ENCODE measurements at places on chromosomes 12 and 14.

DNA sequence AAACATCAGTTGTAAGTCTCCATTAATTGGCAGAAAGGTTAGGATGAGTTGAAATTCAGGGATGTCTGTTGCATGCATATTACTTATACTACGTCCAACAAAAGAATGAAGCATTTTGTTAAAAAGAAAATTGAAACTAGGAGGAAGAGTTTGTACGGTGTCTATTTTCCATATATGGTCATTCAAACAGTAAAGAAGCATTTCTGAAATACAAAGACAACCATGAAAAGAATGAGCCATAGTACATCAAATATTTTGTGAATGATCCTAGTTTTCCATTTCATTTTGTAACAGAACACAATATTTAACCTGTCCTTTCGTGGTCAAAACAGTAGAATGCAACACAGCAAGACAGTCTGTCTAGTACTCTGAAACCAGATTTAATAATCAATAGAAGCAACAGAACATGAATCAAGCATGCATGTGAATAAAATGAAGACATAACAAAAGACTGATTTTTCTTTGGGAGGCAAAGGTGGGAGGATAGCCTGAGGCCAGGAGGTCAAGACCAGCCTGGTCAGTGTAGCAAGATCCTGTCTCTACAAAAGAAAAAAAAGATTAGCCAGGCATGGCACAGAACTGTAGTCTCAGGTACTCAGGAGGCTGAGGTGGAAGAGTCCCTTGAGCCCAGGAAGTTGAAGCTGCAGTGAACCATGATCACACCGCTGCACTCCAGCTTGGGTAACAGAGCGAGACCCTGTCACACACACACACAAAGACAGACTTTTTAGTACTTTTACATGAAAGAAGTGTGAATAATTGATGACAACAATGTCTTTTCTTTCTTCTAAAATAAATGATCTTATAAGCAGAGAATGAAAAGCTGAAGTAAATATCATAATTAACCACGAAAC lies 156.0 kb downstream of the LRIG3 start:
- no peak for DNase-seq

- no peak for DNase-seq
Observed at GRCh38 chr12:60760965-60761364, 1165.1 kb downstream of the SLC16A7 start.

DNA sequence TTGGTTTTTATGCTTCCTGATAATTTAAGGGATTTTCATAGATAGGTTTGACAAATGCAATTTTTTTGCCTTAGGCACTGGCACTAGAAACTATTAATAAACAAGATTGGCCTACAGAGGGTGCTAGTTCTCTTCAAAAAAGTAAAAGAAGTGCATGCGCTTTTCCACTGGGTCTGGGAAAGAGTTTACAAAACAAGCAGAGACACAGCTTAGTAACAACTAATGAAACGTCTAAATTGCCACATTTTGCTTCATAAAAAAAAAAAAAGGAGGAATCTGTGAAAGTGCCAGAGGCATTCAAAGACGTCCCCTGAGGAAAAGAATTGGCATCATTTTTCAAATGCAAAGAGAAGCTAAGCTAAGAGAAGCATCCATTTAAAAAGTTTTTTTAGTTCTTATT lies 58.3 kb upstream of the EEA1 start:
- no peak for DNase-seq

DNA sequence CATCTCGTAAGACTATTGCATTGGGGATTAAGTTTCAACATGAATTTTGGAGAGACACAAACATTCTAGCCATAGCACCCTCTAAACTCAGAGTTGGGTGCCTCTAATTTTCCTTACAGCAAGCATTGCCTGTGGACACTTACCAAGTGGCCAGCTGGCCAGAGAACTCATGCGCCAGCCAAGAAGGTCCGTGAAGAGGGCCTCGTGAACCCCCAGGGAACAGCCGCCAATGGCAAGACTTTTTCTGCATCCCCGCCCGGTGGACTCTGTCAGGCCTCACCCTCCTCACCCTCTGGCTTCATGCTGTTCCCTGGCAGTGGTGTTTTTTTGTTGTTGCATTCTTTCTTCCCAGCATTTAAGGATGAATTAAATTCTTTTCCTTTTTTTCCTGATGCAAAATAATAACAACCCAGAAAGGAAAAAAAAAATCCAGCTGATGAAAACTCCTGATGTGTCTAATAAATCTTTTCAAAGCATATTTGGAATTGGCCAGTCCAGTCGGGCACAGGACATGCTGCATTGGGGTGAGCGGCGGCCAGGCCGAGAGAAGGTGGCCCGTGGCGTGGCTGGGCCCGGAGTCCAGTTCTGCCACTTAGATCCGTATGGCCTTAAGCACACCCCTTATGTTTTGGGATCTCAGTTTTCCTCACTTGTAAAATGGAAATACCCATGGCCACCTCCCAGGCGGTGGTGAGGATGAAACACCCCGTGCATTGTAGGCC lies 191.9 kb upstream of the DIO3 start:
- no peak for DNase-seq

GRCh38 chr12:64385468-64385867 lies 5.1 kb downstream of the C12orf56 start:
- no peak for DNase-seq

DNA sequence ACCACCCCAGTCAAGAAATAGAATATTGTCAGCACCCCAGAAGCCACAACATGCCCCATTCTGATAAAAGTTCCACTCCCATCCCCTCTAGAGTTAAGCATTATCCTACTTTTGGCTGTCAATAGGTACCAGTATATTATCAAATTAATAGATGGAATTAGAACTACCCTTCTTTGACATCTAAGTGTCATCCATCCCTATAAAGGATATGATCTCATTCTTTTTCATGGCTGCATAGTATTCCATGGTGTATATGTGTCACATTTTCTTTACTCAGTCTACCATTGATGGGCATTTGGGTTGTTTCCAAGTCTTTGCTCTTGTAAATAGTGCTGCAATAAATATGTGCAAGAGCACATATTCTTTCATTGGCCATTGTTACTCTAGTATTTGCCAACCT lies 246.2 kb downstream of the SEC23A start:
- DNase-seq, result no peak

DNA sequence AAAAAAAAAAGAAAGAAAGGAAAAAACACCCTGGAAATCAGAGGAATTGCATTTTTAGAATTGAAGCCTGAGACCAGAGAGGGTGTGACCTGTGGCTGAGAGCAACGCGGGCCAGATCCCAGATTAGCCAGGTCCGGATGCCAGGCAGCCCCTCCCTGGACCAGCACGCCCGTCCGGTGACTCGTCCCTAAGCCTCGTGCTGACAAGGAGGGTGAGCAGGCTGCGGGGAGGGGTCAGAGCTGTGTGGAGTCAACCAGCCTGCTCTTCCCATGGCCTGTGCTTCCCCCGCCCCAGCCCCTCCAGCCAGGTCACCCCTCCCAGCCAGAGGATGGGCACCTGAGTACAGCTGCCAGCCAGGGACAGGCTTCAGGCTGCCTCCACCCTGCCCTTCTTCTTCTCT lies 4.2 kb upstream of the KLC1 start:
- DNase-seq, result no peak

GRCh38 chr14:38053666-38054065 lies 154.0 kb upstream of the SSTR1 start:
- DNase-seq, result no peak

DNA sequence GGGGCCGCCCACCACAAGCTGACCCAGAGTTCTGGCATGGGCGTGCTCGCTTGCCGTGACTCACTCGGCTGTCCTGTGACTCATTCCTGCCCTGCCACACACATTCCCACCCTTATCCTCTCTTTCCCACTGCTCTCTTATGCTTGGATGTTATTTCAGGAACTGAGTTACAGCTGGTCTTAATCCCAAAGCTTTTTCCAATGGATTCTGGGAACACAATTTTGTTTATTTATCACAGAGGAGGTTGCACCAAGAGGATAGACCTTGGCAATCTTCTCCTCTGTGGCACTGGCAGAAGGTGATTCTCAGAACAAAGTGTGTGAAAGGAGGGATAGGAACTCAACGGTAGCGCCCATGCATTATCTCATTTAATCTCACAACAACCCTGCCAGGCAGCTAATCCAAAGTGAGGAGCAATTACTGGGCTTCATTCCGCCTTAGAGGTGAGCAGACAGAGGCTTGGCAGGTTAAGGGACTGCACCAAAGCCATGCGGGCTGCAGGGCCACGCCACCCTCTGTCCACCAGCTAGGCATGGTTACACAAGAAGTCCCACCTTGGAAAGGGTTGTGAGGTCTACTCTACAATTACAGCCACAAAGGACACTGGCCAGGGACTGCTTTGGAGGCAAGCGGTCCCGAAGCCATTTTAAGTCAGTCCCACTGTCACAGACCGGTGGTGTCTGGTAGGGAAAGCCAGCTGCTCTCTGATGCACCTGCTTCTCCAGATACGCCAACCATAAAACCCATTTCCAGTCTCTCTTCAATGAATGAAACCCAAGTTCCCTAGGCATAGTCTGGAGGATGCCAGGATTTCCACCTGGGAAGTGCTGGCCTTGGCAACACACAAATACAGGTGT lies 32.9 kb downstream of the SYNE3 start:
- no peak for DNase-seq

- DNase-seq, result no peak
Observed at GRCh38 chr12:110243227-110243626, 37.8 kb upstream of the ATP2A2 start.

DNA sequence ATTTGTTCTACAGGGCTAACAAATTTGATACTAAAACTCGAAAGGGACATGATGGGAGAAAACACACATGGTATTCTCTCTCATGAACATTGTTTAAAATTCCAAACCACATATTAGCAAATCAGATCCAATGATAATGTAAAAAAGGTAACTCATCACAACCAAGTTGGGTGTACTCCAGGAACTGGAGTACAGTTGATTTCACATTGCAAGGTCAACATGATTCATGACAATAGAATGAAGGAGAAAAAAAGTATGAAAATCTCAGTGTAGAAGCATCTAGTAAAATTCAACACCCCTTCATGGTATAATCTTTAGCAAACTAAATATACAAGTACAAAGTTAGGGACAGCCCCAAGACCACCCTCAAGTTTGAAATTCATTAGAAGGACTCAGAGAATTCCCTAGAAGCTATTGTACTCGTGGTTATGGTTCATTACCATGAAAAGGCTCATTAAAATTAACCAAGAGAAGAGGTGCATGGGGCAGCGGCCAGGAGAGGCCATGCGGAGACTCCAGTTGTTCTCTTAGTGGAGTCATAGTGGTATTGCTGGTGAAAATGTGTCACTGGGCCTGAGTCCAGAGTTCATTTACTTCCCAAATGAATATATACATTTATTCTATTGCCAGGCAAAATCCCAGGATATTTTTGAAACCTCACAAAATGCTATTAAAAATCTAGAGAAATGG lies 3.1 kb upstream of the CDCA4 start:
- DNase-seq, result no peak

DNA sequence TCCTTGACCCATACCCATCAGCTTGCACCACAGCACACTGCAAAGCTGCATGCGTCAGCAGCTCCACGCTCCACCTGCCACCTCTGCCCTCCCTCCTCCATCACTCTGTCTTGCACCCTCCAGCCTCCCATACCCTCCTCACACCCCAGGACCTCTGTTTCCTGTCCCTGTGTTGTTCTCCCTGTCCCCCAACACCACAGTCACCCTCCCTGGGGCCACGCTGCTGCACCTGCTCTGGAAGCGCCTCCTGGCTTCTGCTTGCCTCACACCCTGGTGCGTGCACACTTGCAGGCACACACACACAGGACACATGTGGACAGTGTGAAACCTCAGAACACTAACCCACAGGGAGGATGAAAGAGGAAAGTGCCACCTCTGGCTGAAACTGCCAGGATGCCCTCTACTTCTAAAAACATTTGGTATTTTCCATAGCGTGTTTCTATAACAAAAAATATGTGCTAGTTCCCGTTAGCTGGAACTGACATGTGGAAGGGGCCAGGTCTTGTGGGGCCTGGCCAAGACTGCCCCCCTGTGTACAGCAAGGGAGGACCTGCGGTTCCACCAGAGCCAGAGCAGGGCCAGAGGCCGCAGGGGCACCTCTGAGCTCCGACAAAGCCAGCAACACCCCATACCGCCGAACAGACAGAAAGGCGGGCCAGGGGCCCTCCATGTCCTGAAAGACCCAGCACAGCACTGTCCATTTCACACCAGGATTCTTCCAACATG lies 10.0 kb downstream of the BRF1 start:
- DNase-seq, result no peak

- no peak for DNase-seq
Observed at GRCh38 chr12:105225505-105226015, 10.4 kb downstream of the APPL2 start.

- no peak for DNase-seq
Observed at GRCh38 chr14:92012121-92012748, 27.6 kb downstream of the TRIP11 start.

DNA sequence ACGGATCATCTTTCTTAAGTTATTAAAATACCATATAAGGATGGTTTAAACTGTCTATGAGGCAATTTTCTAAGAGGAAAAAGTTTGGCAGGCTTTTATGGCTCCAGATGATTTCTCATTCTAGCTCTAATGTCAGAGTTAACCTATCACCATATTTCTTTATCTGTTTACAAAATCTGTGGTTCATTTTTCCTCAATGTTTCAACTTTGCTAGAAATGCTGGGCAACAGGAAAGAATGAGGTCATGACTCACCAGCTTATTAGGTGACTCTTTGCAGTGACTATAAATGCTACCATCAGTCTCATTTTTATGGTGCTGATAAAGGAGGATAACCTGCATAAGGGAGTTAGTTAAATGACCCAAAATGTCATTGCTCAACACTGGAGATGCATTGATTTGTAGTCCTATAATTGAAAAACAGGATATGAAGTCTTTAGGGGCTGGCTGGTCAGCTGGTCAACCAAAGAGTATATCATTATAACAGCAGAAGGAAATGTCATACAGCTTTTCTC lies 45.3 kb upstream of the RAP1B start:
- no peak for DNase-seq

- no peak for DNase-seq
Observed at GRCh38 chr12:76698966-76699365, 64.9 kb upstream of the ZDHHC17 start.

DNA sequence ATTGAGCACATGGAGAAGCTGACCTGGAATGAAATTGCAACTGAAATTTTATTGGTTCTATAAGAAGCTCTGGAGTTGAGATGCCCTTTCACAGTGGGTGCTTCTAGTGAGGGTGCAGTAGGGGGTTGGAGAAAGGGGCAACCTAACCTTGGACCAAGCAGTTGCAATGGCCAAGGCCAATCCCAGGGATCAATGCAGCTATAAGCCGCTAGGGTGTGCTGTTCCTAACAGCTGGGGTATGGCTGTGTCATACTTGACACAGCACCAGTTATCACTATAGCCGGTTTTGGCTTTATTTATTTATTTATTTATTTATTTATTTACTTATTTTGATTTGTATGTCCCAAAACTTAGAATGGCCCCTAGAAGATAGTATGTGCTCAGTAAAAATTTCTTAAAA lies 505.9 kb downstream of the FLRT2 start:
- no peak for DNase-seq

GRCh38 chr12:130489293-130489692 lies 151.6 kb downstream of the PIWIL1 start:
- no peak for DNase-seq

DNA sequence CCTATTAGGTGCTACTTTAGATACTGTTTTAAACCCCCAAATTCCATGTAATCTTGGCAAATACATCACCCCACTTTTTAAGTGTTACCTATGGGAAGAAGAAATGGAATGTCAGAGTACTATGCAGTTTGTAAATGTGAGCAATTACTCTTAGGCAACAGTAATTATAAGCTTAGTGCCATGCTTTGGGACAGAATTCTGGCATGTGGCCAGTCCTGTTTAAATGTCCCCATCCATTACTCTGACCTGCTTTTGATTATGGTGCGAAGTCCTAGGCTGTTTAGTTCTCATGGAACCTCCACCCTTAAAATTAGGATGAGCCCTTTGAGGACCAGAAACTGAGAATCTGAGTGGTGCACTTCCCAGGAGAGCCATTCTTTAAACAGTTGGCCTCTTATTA lies 321.4 kb upstream of the RGS6 start:
- no peak for DNase-seq
